Stimulated activated CD4-positive, alpha-beta T cell treated with anti-CD3 and anti-CD28 coated beads, Interleukin-4, amount 100 ng/mL, for 1 hour (primary cell): ENCODE measurements at places on chromosomes 7 and 10.

GRCh38 chr10:129754211-129755050 lies 209.6 kb downstream of the EBF3 start:
- DNase-seq: no peak

DNA sequence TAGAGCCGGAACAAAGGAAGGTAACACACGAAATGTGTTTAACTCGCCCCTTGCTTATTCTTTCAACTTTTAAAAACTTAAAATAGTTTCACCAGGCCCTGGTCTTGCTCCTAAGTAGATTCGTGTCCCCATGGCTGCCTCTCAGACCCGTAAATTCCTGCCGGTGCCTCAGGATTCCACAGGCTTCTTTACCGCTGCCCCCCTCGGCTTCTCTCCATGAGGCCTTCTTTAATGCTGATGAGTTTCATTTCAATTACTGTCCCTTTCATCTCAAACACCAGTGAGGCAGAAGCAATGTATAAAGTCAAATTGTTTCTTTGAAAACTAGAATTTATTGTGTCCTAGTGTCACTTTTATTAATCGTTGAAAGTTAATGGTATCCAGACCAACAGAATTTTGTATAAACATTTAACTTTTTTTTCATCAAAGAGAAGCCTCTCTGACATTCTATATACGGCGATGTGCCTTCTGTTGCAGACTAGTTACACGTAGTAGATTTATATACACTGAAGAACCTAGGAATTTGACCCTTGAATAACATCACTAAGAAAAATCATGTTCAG lies 225.2 kb downstream of the C7orf25 start:
- no peak for DNase-seq

DNA sequence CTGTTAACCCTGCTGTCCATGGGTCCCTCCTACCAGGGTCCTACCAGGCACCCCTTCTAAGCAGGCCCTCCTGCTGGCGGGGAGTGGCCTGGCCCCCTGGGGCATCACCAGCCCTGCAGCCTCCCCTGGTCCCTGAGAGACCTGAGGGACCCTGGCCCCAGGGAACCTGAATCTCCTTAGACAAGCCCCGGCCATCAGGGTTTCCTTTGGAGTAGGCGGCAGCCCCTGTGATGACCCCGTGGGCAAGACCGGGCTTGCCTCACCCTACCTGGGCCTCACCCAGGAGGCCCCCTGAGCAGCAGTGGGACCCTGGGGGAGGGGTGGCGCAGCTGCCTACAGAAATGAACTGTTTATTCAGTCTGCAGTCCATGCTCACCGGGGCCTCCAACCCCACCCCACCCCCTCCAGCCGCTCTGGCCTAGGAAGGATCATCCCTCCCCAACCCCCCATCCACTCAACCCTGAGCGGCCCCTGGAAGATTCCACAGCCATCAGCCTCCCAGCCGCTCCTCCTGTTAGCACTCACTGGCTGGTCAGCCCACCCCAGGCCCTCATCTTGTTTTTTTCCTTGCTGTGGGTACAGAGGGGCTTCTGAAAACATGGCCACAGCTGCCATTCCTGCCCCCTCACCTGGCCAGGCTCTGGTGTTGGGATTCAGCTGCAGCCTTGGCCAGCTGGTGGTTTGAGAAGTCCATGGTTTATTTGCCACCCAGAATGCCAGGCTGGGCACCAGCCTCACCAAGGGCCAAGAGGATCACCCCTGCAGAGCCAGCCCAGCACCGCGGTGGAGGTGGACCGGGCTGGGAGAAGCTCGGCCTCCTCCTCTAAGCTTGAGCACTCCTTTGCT lies 34.8 kb upstream of the CHST15 start:
- DNase-seq: no peak

DNA sequence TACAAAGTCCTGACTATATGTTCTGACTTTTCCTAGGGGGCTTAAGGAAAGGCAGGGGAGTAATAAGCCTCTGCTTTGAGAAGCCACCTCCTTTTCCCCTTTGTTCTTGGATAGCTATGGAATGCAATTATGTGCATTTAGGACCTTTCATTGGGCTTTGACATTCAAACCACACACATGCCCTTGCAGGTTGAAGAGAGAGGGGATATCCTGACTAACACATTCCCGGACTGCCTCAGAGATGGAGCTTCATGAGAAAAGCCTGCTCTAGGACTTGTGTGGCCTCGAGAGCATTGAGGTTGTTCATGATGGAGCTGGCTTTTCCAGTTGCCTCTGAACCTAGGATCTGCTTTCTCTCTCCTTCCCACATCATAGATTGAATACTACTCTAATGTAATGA lies 694.5 kb downstream of the LRMDA start:
- no peak for DNase-seq
